ENCODE measurements at places on chromosomes 11 and 22. TPM values are rescaled to one million over a fixed set of nuclear protein-coding genes. Genes with fewer than 3 reads are reported as not detected.

Gene KCNJ5
- 0.17 TPM for total RNA-seq

Gene TCN2
- 2.2 TPM for total RNA-seq

Gene OR8H1
- not detected for total RNA-seq

Gene ARVCF
- total RNA-seq = 42.8 TPM

Gene GGT5
- 0.57 TPM for total RNA-seq

Gene MRGPRF
- total RNA-seq = 0.76 TPM

Gene KDM4D
- total RNA-seq = 2.1 TPM

Gene CRYBB3
- 0.64 TPM for total RNA-seq

Gene HTR3B
- total RNA-seq = not detected

Gene RIMBP3C
- total RNA-seq = 0.15 TPM

DNA sequence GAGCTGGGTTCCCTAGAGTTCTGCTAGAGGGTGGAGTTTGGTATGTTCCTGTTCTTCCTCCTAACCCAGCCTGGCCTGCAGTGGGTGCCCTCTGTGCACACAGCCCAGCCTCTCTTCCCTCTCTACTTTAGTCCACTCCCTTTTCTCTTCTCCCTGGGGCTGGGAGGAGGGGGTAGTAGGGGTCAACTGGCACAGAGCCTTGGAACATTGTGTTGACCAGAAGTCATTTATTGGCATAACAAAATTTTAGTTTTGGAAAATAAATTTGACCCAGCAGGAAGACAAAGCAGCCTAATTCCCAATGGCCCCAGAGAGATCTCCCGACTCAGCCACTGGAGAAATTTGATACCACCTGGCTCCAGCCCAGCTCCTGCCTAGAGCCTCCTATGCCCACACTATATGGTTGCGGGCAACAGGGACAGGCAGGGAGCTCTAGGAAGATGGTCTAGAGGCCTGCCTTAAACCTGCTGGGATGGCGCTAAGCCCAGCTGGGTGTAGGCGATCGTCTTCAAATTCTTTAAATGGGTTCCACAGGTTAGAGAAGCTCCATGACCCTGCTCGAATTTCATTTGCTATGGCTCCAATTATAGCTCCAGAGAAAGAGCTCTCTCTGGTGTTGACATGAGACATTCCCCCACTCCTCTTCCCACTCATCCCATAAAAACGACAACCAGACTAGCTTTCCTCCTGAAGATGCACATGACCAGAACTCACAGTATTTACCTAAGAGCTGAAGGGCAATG lies 9.9 kb downstream of the PCSK7 start:
- DNase-seq = no peak

GRCh38 chr11:61738776-61739175 lies 13.7 kb upstream of the MYRF start:
- DNase-seq = no peak

- DNase-seq = no peak
These were observed 35.0 kb downstream of the ZC3H12C start for GRCh38 chr11:110128161-110128560.

GRCh38 chr22:17135153-17135760 lies 14.1 kb upstream of the TMEM121B start:
- no peak for DNase-seq

DNA sequence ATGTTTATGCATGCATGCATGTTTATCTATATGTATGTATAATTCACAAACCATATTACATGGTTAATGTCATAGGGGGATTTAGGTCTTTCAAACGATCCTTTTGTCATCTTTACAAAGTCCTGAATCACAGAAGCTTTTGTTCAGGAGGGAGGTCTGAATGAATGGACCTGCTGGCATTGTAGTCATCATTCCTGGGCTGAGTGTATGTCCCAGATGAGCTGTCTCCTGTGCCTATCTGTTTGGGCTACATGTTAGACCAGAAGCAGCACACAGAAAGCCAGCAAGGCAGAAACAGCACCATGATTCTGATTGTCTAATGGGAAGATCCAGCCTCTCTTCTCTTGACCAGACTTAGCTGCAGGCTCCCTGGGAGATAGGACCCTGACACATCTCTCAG lies 69.5 kb downstream of the ADM start:
- no peak for DNase-seq

DNA sequence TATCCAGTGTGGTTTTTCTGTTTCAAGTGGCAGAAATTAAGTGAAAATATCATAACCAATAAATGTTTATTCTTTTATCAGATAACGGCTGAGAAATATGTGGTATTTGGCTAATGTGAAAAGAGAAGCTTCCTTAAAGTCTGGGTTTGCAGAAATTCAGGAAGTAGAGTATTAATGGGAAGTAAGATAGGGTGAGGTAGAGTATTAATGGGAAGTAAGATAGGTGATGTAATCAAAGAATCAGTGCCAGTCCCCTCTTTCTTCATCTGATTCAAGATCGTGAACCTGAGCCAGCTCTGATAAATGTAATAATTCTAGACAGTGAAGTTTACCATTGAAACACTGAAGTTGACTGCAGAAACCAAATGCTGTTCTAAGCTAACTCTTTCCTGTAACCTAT lies 30.9 kb downstream of the TRPC6 start:
- DNase-seq = no peak

GRCh38 chr22:38953577-38954413 lies 3.6 kb upstream of the APOBEC3A start:
- no peak for DNase-seq

DNA sequence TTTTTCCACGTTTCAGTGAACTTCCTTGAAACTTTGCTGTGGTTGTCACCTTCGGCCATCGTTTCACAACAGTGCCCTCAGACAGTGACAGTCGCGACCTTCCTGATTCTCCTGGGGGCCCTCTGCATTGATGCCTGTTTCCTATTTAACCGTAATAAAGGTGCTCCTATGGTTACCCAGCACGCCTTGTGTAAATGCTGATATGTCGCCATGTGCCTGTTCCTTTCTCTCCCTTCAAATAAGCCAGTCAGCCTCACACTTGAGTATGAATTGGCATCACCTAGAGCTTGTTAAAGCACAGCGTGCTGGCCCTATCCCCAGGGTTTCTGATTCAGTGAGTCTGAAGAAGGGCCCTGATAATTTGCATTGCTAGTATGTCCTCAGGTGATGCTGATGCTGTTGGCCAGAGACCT lies 104.8 kb downstream of the MICAL2 start:
- no peak for DNase-seq

GRCh38 chr22:42702675-42703074 lies 18.0 kb downstream of the A4GALT start:
- no peak for DNase-seq

GRCh38 chr11:45423475-45424120 lies 137.5 kb upstream of the SYT13 start:
- no peak for DNase-seq

DNA sequence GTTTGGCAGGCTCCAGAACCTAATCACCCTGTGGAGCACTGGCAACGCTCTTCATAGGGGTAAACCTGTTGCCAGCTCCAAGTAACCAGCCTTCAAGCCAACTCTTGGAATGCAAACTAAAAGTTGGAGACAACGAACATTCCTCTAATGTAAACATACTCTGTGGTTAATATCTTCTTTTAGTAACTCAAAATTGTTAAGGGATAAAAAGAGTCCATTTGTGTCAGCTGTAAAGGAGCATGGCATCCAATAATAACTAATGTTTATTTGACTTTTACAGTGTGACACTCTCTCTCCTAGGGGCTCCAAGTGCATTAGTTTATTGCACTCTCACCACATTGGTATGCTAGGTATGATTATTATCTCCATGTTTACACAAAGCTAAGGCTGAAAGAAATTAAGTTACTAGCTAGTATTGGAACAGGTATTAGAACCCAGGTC lies 31.0 kb upstream of the AMOTL1 start:
- DNase-seq = no peak

DNA sequence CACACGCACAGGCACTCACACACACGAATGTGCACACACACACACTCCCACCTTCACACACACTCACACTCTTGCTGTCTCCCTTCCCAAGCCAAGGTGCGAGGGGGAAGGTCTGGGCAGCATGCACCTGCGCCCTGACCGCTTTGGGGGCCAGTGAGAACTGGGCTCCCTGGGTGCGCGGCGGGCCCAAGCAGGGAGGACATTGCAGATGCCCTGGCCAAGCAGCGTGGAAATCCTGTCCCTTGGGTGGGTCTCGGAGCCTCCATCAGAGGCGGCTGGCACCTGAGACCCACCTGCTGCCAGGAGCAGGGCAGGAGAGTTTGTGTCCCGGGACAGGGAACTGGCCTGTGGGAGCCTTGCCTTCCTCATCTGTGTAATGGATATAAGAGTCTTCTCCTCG lies 3.3 kb downstream of the CD81 start:
- DNase-seq = no peak

GRCh38 chr11:64665411-64665821 lies 57.6 kb downstream of the NRXN2 start:
- DNase-seq = no peak

- no peak for DNase-seq
These were observed 34.7 kb downstream of the MUC15 start for GRCh38 chr11:26537341-26537740.

DNA sequence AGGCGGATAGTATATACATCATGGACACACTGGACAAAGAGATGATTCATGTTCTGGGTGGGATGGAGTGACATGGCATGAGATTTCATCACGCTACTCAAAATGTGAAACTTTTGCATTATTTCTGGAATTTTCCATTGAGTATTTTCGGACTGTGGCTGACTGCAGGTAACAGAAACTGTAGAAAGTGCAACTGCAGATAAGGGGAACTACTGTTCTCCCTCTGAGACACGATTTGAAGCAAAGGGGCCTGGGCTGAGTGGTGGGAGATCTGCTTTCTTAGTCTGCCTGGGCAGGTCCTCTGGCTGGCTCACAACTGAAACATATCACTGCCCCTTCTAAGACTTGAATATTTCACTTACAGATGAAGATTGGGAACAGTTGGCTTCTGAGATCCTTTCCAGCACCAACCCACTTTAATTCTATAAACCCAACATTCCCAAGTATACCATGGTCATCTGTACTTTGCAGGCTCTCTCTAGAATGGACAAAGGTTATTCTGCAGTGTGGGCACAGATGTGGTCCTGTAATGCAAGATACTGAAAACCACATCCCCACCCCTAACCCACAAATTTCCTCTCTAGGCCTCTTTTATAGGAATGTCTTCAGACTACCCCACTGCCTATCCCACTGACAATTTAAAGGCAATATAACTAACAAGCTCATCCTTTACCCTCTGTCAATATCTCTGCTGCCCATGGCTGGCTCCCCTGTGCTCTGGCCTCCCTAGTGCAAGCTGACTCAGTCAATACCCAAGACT lies 121.1 kb downstream of the KCNC1 start:
- DNase-seq = no peak

GRCh38 chr11:72974487-72975205 lies 160.4 kb downstream of the ATG16L2 start:
- no peak for DNase-seq

- no peak for DNase-seq
These were observed 49.7 kb upstream of the ARFGAP3 start for GRCh38 chr22:42906605-42907348.

DNA sequence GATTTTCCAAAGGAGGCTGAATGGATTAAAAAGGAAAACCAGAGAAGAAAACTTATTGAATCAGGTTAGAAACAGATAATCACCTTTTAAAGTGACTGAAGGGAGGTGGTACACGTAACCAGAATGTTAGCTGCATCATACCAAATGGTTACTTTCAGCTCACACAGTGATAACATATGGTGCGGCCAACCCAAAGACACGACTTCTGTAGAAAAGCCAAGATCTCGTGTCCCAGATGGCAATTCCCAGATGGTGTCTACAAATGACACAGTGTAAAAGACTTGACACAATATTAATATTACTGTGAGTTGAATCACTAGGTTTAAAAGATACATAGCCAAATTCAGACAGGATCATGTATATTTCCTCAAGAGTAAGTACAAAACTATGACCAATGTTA lies 5.2 kb downstream of the PPP2R1B start:
- DNase-seq = no peak

DNA sequence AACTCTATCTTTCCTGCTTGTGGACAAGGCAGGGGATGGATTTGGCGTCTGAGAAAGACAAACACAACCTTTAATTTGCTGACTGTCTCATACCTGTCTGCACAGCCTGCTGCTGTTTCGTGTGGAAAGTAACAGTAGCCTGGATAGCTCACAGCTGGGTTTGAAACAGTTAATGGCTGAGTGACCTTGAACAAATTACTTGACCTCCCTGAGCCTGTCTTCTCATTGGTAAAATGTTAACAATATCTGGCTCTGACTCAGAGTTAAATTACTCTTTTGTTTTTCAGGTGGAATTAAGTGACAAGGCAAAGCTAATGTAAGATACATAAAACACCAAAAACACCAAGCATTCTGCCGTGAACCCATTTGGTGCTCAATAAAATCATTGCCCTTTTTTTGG lies 41.1 kb upstream of the ADA2 start:
- no peak for DNase-seq

- DNase-seq = no peak
These were observed 1237.9 kb downstream of the FAM181B start for GRCh38 chr11:81495699-81496292.

DNA sequence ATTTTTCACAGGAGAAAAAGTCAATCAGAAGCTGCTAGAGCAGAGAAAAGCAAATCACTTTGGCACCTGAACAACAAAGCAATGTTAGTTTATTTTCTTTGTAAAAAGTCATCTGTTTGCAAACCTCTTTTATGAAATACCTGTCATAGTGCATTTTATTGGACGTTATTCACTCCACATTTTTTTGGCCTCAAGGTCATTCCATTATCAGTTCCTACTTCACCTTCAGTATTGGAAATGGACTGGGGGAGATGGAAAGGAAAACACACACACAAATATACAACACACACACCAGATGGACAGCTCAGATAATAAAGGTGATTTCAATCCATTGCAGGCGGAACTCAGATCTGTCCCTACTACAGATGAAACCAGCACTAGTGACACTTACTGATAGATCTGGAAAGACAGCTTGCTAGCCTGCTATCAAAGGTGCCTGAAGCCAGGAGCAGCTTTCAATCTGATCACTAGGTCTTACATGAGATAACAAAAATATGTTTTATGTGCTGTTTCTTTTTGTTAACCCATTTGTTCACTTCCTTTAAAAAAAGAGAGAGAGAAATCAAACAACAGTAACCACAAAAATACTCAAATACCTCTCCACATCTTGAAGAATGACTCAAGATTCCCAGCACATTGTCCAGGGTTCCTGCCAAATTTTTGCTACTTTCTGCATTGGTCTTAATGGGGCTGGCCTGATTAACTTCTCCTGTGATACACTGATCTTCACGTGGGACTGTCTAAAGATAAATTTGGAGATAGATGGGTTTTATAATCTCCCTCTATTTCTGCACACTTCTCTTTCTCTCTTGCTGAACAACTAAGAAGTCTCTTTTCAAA lies 844.3 kb upstream of the TENM4 start:
- DNase-seq = no peak

Measured in HCT116 (cell line).